RWPE1 (cell line): ENCODE measurements at places on chromosomes 1 and 21.

DNA sequence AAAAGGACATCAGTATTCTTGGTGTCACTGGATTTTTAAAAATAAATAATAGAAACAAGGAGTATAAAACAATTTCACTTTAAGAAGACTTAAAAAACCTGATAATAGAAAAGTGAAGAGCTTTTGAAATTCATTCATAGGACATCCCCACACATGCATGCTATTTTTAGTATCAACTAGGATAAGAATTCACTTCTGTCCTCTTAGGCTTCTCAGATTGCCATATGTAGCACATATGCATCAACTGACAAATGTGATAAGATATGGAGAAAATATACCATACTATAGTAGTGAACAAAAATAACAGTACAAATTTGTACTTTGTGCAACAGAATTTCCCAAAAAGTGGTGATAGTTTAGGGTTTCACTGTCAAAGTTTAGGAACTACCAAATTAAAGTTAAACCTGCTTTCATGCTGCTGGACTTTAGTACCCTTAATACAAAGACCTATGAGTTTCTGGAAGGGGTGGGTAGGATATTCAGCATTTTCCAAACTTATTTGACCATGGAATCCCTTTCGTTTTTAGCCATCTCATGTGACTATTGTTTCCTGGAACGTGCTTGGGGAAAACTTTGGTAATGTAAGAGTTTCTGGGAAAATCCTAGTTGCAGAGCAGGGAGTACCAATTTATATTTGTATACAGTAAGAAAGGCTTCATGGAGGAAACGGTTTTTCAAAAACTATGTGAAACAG lies 19.8 kb downstream of the RPRD2 start:
- no peak for DNase-seq

GRCh38 chr1:170355267-170355801 lies 176.6 kb upstream of the GORAB start:
- no peak for DNase-seq

- no peak for DNase-seq
These were observed 2.7 kb downstream of the CHI3L1 start for GRCh38 chr1:203183828-203184227.

- DNase-seq: peak; percentile 53
These were observed at the start of gene C1orf216 for GRCh38 chr1:35718492-35719336. Gene C1orf216 (minus strand): TSS chr1:35718884. CDS start chr1:35716321, 2,563 bp downstream.

DNA sequence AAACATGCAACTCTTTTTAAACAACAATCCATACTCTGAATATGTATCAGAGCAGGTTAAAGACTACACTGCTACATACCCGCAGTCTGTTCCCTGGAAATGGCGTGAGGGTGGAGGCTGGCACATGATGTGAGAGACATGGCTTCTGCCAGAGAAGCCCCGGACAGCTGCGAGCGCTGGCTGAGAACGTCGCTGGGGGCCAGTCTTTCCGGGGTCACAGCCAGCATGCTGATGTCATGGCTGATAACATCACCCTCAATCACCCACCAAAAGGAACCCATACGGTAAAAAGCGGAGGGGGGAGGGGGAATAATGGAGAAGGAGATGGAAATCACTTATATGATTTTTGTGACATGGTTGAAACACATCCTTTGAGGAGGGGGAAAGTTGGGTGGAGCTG lies 29.1 kb downstream of the C1orf198 start:
- no peak for DNase-seq

GRCh38 chr21:45533361-45533845 lies 8.8 kb downstream of the SLC19A1 start:
- no peak for DNase-seq

DNA sequence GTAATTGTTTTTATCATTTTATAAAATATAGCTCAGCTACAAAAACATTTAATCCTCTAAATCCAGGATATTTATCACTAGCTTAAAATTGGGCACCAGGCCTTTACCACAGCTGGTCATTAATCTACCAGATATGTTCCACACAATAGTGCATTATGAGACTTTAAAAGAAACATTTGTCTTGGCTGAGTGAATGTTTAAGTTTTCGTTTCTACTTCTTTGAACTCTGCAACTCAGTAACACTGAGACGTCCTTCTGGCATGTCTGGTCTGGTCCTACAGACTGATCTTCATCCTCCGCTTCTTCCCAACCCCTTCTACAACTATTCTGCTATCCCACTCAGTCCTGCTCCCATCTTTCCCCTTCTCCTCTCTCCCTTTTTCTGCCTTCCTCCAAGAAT lies 296.2 kb downstream of the NEGR1 start:
- no peak for DNase-seq

- no peak for DNase-seq
These were observed 41.6 kb upstream of the USP1 start for GRCh38 chr1:62395291-62395690.

- DNase-seq: no peak
These were observed 149.1 kb downstream of the RWDD3 start for GRCh38 chr1:95383111-95383510.

DNA sequence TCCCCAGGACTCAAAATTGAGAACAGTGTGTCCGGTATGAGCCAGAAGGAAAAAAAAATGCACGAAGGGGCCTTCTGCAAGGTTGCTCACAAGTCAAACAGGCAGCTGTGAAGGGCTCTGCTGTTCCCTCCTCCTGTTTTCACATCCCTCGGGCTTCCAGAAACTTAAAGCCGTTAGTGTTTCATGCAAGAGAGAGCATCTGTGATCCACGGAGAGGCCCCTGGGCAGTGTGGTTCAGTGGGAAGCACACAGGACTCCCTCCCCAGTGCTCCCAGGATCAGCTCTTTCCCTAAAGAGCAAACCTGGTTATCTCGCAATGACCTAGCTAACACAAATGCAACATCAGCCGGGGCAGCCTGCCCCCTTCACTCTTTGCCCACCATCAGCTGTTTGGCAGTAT lies 2.9 kb upstream of the MATN1 start:
- no peak for DNase-seq

- no peak for DNase-seq
These were observed 28.0 kb downstream of the URB1 start for GRCh38 chr21:32364796-32365195.

GRCh38 chr1:93976711-93977597 lies 67.7 kb upstream of the GCLM start:
- DNase-seq: no peak

DNA sequence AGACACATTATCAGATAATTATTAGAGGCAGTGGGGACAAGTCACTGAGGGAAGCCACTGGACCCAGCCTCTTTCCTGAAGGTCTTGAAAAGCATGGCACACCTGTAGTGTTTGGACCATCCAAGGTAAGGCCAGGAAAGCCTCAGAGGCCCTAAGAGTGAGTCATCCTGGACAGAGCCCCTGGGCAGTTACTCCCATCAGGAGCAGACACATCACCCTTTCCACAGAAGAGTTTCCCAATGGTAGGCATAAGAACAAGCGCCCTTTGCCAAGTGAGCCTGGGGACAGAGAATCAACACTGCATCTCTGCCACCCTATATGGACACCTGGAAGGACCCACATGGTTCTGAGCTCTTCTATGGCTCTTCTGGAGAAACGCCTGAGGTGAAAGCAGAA lies 136.0 kb downstream of the PLXNA2 start:
- peak; percentile 86 for DNase-seq

- DNase-seq: no peak
These were observed 23.7 kb downstream of the HMGCS2 start for GRCh38 chr1:119745034-119745433.

DNA sequence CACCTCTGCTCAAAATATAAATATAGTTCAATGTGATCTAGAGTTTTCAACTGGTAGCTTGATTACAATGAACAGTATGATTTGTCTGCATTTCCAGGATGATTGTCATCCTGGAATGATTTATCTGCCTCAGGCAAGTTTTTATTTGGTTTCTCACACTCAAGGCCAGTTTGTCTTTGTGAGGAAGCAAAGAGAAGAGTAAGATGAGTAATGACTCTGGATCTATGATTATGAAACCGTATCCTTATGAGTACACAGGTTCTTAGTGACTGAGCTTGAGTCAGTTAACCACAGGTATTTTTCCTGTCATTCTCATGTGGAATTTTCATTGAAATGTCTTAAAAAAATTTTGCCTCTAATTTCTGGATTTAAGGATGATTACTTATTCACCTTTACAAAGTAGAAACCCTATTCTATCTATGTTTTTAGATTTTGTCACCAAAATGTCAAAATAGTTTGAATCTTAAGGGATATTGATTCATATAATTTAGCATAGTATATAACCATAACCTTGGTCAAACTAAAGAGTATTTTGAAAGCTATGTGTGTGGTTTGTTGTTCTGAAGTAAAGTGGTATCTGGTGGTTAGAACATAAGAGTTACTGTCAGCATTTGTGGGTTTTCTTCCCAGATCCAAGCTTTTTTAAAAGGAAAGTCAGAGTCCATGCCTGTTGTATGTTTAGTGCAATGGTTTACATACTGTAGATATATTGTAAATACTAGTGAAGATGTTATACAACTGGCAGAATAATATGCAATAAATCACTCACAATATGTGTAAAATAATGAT lies 145.0 kb downstream of the RASAL2 start:
- DNase-seq: peak; percentile 76

DNA sequence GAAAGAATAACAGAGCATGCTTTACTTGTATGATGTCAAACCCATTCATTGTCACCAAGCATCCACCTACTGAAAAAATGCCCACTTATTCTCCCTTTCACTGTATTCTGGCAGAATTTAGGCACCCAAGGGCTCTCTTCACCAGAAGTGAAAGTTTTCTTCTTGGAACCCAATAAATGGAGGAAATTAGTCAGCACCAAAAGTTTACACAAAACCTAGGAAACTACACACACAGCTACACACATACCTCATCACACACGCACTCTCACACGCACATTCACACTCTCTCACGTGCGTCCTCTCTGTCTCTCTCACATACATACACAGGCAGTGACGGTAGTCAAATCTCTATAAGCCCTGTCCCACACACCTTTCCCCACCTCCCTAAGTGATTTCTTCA lies 37.6 kb downstream of the MCOLN2 start:
- DNase-seq: no peak

DNA sequence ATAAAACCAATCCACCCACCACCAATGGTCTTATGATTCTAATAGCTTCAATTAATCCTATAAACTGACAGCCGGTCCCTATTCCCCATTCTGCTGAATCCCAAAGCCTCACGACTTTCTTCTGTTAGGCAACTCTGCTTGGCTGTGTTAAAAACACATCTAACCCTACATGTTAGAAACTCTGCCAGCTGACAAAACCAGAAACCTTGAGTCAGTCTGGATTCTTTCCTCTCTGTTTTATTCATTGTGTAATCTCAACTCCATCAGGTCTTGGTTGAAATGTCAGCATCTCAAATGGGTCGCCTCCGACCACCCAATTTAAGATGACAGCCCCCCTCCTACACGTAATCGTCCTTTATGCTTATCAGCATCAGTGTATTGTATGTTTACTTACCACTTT lies 312.1 kb downstream of the DISC1 start:
- DNase-seq: no peak
